ENCODE measurements at places on chromosomes 11 and 22. TPM values are rescaled to one million over a fixed set of nuclear protein-coding genes. Genes with fewer than 3 reads are reported as not detected.

DNA sequence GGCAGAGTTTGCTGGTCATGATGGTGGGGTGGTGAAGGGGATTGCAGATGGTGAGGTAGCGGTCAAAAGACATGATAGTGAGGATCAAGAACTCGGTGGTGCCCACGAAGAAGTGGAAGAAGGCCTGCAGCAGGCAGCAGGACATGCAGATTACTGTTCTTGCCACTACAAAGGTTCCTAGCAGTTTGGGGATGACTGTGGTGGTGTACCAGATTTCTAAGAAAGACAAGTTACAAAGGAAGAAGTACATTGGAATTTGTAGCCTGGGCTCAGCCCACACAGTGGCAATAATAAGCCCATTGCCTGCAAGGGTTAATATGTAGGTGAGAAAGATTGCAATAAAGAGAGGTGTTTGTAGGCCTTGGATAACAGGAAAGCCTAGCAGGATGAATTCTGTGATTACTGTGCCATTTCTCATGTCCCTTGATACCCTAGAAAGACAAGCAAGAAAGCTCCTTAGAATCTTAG is at the start of gene OR6X1:
Gene OR6X1 (minus strand): TSS at position 418 of the 468 bp plus-strand sequence. CDS start 0 bp downstream, at position 418.
- H3K27me3 ChIP-seq: no peaks in the 10 kb centered on the region
- no peaks in the 10 kb centered on the region for H3K4me1 ChIP-seq
- DNase-seq: no peak
- H3K36me3 ChIP-seq: no peaks in the 10 kb centered on the region
- H3K27ac ChIP-seq: no peak within 1 kb of the TSS
- no peak within 1 kb of the TSS for H3K4me3 ChIP-seq

HORMAD2 gene
- total RNA-seq: not detected

CAPN5 gene
- total RNA-seq: 29.7 TPM

DNA sequence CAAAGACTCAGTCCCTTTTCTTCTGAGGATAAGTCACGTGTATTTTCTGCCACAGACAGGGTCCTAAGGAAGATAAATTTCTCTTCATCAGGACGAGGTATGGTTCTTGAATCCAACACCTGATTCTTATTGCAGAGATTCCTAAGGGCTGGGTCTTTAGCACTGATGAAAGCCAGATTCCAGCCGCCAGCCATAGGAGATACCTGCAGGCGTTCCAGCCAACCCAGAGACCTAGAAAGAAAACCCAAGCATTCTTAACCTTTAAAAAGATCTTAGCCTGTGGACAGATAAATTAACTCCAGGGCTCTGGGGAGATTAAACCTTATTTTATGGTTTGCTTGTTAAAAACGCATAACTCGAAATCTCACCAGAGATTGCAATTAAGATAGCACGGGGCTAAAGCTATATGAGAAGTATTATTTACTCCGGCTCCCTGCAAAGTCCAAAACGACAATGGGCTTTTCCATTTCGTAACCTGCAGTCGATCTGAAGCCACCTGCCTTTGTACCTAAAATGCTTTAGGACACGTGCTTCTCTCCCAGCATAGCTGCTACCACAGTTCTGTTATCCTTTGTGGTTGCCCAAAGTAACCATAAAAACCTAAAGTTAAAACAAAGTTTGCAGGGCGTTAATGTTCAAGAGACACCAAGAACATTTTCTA is 104.5 kb downstream of the NXPE2 start:
- H3K4me3 ChIP-seq: no peak overlapping the region
- H3K27me3 ChIP-seq: no peaks in the 10 kb centered on the region
- H3K36me3 ChIP-seq: no peaks in the 10 kb centered on the region
- no peak overlapping the region for H3K27ac ChIP-seq
- peaks cover 17% of the 10 kb centered on the region for H3K4me1 ChIP-seq

DNA sequence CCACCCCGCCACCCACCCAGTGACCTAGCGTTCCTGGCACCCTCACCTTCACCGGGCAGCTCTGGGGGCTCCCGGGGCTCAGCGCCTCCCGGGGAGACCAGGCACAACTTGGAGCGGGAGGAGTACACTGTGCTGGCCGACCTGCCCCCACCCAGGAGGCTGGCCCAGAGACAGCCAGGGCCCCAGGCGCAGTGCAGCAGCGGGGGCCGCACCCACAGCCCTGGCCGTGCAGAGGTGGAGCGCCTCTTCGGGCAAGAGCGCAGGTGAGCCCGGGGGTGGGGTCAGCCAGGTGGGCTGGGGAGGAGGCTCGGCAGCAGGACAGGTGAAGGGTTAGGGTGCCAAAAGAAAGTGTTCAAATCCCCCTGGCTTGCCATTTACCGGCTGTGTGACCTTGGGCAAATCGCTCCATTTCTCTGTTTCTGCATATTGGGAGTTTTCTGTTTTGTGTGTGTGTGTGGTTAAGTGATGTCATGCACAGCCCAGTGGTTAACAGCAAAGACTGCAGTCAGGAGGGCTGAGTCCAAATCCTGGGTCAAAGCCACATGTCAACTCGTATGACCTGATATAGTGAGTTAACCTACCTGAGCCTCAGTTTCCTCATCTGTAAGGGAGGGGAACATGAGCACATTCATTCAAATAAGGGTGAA is 29.5 kb downstream of the TRIOBP start:
- H3K27ac ChIP-seq: no peak overlapping the region
- H3K27me3 ChIP-seq: peaks cover 9% of the 10 kb centered on the region
- no peaks in the 10 kb centered on the region for H3K4me1 ChIP-seq
- H3K36me3 ChIP-seq: peaks cover 23% of the 10 kb centered on the region

DNA sequence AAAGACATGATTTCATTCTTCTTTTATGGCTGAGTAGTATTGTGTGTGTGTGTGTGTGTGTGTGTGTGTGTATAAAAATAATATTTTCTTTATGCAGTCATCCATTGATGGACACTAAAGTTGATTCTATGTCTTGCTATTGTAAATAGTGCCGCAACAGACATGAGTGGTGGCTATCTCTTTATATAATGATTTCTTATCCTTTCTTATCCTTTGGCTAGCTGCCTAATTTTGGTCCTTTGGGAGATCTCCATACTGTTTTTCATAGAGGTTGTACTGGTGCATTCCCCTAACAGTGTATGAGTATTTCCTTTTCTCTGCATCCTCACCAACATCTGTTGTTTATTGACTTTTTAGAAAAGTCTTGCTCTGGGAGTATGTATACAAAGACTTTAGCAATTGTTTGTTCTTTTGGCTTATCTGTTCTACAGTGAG is 107.0 kb downstream of the STIM1 start:
- no peaks in the 10 kb centered on the region for H3K36me3 ChIP-seq
- no peak overlapping the region for H3K4me3 ChIP-seq
- no peak overlapping the region for H3K27ac ChIP-seq
- H3K4me1 ChIP-seq: peaks cover 11% of the 10 kb centered on the region

OR52H1 gene
- 2.1 TPM for total RNA-seq

DNA sequence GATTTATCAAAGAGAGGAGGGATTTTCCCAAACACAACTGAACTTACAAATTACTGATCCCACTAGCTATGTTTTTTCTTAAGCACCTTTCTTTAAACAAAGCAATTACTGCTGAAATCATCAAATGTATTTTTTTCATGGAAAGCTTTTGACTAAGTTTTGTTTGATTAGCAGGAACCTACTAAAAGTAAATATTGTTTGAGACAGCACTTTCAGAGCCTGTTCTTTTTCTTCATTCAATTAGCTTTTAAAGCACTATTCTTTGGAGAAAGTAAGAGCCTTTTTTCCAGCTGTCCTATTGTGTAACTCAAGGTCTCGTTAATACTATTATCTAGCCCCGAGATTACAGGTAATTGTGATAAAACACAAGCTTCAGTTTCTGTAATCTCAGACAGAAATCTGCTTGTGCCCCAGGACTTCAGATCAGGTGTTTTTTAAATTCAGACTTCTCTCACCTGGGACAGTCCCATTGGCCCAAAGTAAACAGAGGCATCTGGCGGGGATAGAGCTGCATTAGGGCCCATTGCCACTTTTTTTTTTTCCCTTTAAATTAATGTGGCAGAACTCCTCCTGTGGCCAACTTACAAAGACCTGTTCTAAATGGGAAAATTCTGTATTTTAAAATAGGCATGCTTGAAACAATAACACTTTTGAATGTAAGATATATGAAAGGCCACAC is 11.0 kb downstream of the CSTPP1 start:
- peaks cover 6% of the 10 kb centered on the region for H3K36me3 ChIP-seq
- no peaks in the 10 kb centered on the region for H3K4me1 ChIP-seq
- peaks cover 3% of the 10 kb centered on the region for H3K27me3 ChIP-seq
- DNase-seq: no peak
- no peak overlapping the region for H3K27ac ChIP-seq

GRCh38 chr22:44848296-44848741 is 95.9 kb downstream of the ARHGAP8 start:
- H3K36me3 ChIP-seq: no peaks in the 10 kb centered on the region
- DNase-seq: no peak
- H3K27ac ChIP-seq: no peak overlapping the region

DNA sequence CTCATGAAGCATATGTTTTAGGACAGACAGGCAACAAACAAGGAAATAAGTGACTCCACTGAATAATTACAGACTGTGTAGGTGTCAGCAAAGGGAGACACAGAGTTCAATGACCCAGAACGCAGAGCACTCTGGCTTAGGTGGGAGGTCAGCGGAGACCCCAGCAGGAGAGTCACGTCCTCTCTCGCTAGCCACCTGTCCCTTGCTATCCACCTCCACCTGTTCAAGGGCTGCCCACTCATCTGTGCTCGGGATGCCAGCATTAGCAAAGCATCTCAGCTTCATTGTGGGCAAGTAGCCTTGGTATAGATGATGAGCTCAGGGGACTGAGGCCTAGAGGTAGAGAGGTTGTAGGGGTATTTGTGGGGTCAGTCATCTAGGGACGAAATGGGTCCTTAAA is 21.8 kb upstream of the ATXN10 start:
- no peak overlapping the region for H3K27ac ChIP-seq
- peaks cover 8% of the 10 kb centered on the region for H3K27me3 ChIP-seq
- no peaks in the 10 kb centered on the region for H3K36me3 ChIP-seq

- peaks cover 20% of the 10 kb centered on the region for H3K4me1 ChIP-seq
- no peak for DNase-seq
- H3K4me3 ChIP-seq: peak within 1 kb of the TSS; percentile 97
- peaks cover 6% of the 10 kb centered on the region for H3K36me3 ChIP-seq
- H3K27me3 ChIP-seq: peaks cover 27% of the 10 kb centered on the region
Measured at GRCh38 chr11:13277768-13278608, at the start of gene BMAL1. Gene BMAL1, plus strand, starts transcription at chr11:13277790. Its CDS starts 76,519 bp downstream, at chr11:13354309.

DNA sequence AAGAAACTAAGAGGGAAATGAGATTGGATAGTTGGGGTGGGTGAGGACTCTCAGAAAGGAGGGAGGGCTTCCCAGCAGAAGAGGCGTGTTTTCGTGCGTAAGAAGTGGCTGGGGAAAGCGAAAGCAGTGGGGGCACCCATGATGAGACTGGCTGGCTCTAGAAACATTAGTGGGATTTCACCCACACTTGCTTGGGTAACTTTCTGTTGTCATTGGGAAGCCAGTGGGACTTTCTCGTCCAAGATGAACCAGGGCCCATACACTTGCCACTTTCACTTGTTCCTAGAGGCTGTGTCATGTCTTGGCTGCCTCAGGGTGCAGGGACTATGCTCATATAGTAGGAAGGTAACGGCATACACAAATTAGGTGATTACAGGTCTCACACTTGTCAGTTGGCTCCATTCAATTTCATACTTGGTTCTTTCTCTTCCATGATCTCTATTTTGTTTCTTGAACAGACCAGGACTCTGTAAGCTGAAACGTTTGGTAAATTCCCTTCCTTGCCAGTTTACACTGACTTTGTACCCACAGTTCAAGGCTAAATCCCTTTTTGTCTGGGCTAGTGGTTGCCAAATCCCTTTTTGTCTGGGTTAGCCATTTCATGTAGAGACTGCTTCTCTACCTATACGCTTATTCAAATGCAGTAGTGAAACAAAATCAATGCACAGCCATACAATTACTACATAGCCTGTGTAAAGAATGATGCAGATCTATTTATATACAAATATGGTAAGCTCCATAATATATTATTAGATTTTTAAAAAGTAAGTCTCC is 42.0 kb upstream of the CXCR5 start:
- no peak overlapping the region for H3K27ac ChIP-seq
- peaks cover 1% of the 10 kb centered on the region for H3K27me3 ChIP-seq
- no peak for DNase-seq

FAM89B gene
- 44.7 TPM for total RNA-seq

TRIM44 gene
- 48.6 TPM for total RNA-seq

OR10A3 gene
- not detected for total RNA-seq

CCDC73 gene
- total RNA-seq: not detected

DNA sequence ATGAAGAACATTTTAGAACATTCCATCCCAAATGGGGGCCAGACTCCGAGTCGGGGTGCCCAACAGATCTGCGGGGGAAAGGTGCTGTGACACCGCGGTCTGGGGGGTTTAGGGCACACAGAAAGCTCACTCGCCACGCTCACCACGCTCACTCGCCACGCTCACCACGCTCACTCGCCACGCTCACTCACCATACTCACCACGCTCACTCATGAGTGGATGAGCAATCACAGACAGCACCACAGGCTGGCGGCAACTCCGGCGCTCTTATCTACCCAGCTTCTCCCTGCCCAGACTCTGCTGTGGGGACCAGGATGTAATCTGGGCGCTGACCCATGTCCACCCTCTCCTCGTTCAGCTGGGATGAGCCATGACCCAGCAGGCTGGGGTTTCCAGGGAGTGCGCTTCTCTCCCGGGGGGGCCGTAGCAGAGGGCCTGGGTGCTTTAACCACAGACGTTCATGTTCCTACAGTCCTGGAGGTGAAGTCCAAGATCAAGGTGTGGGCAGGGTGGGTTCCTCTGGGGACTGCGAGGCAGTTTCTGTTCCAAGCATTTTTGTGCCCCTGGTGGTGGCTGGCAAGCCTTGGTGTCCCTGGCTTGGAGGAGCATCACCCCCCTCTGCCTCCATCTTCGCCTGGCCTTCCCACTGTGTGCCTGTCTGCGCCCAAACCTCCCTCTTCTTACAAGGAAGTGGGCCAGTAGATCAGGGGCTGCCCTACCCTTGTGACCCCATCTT is 141.2 kb downstream of the CTTN start:
- H3K4me3 ChIP-seq: no peak overlapping the region
- no peak overlapping the region for H3K27ac ChIP-seq
- H3K4me1 ChIP-seq: peaks cover 2% of the 10 kb centered on the region
- H3K36me3 ChIP-seq: peaks cover 5% of the 10 kb centered on the region
- no peak for DNase-seq

GRCh38 chr11:117950993-117951961 is 22.1 kb upstream of the TMPRSS13 start:
- H3K27ac ChIP-seq: no peak overlapping the region
- H3K36me3 ChIP-seq: no peaks in the 10 kb centered on the region
- H3K27me3 ChIP-seq: peaks cover 9% of the 10 kb centered on the region
- no peak overlapping the region for H3K4me3 ChIP-seq
- peaks cover 9% of the 10 kb centered on the region for H3K4me1 ChIP-seq

DNA sequence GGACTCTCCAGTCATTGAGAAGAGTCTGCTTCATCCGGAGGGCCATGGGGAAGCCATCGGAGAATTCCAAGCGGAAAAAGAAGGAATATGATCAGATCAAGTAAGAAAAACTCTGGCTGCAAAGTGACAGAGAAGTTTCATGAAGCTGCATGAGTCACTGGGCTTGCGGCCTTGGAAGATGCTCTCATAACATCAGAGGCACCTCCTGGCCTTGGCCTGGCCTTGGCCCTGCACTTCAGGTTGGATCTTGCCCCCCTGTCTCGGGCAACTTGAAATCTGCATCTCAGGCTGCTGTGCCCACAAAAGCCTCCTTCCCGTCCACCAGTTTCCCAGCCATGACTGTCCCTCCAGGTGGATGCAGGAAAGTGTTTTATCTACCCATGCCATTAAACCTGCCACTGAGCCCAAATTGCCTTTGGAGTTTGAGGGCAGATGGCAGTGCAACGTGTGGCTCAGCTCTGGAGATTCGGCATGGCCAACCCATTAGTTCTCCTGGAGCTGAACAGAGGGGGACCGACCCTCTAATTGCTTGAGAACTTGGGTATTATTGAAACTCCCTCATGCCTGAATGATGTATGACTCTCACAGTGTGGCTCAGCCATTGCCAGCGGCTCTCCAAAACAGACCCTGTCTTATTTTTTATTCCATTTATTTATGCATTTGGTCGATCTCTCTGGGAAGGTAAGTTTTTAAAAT is 66.7 kb downstream of the SEZ6L start:
- H3K27me3 ChIP-seq: peaks cover 7% of the 10 kb centered on the region
- no peak overlapping the region for H3K4me3 ChIP-seq
- no peak overlapping the region for H3K27ac ChIP-seq

APOL6 gene
- 0.23 TPM for total RNA-seq

All from endothelial cell (in vitro differentiated cells).